Astrocyte (in vitro differentiated cells and primary cell): ENCODE measurements at places on chromosomes 6 and 20. TPM values are rescaled to one million over a fixed set of nuclear protein-coding genes. Genes with fewer than 3 reads are reported as not detected.

- no peak for DNase-seq
These were observed 11.6 kb downstream of the HSPA12B start for GRCh38 chr20:3744037-3744436.

DNA sequence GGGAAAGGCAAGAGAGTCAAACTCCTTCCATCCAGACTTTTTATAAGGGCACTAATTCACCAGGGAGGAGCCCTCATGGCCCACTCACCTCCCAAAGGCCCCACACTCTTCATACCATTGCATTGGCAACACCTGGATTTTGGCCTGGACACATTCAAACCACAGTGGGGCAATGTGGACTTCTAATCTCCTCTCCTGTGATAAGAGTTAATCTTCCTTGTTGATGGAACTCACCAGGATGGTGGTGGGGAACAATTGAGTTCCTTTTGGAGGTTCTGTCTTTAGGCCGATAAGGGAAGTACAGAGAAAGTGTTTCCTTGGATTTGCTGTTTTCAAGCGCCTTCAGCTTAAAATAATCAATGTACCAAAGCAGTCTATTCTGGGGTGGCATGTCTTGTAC lies 268.7 kb downstream of the CD83 start:
- DNase-seq: no peak

Gene OOEP
- not detected in 2 replicates for total RNA-seq

Gene GABRR1
- total RNA-seq: not detected in 2 replicates

Gene HLA-DOB
- total RNA-seq: 0.20 and 0.79 TPM in 2 replicates

Gene ZBTB12
- total RNA-seq: 3.7 and 4.6 TPM in 2 replicates

- DNase-seq: no peak
These were observed 39.0 kb downstream of the DSE start for GRCh38 chr6:116409756-116410155.

Gene FOXQ1
- 0.24 and 0.39 TPM in 2 replicates for total RNA-seq

DNA sequence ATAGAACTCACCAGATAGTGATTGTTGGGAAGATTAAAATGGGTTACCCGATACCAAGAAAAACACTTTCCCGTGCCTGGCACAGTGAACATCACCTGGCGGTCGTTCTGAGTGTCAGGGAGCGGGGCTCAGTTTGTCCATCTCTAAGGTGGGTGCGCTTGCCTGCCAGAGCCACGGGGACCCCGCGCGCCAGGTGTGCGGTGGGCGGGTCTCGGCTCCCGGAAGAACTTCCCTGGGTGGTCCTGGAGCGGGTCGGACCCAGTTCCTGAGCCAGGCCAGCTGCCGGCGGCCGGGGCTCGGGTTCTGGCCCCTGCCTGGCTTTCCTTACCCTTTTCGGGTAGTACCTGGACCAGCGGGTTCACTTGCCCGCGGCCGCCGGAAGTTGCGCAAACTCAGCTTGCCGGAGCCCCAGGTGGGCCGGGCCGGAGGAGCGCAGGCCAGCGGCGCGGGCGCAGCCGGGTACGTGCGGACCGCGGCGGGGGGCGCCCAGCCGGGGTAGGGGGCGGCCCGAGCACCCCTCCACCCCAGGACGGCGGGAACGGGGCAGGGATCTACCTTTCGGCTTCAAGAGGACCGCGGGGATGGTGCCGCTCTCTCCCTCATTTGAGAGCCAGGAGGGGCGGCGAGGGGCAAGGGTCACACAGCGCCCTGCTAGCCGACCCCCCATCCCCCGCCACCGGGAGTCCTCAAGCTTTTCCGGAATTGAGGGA lies 7.5 kb downstream of the FAM110A start:
- DNase-seq: no peak

DNA sequence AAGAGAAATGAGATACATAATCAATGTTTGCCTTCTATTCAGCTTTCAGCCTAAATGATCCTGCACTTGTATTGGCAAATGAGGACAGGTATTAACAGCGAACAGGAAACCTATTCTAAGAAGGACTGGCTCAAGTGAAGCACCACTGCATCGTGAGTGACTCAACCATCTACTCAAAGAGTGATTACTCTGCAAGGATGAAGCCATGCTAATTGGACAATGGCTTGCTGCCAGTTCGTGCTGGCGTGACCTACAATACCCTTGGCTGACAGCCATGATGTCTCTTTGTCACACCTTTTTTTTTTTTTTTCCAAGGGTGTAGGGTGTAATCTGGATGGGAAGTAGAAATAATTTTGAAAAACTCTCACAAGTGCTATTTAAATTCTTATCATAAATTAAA lies 104.9 kb downstream of the GJA10 start:
- DNase-seq: peak; percentile 62

GRCh38 chr6:144920391-144920961 lies 635.3 kb downstream of the UTRN start:
- no peak for DNase-seq

Gene CST8
- not detected in 2 replicates for total RNA-seq

- no peak for DNase-seq
These were observed 264.0 kb downstream of the PRKN start for GRCh38 chr6:162463576-162463975.

DNA sequence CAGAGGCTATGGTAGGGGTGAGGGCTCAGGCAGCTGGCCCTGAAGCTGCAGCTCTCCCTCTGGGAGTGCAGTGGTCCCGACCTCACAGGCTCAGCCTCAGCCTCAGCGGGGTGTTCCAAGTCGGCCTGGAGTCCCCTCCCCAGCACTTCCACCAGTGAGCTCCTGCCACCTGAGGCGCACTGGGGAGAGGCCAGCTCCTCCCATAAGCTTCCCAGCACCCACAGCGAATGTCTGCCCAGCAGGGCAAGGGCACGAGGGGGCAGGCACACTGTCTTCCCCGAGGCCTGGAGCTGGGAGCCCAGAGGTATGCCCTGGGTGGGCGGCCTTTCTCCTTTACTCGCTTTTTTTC lies 53.2 kb upstream of the SLCO4A1 start:
- DNase-seq: no peak

GRCh38 chr6:142794424-142794823 lies 150.6 kb downstream of the HIVEP2 start:
- no peak for DNase-seq

DNA sequence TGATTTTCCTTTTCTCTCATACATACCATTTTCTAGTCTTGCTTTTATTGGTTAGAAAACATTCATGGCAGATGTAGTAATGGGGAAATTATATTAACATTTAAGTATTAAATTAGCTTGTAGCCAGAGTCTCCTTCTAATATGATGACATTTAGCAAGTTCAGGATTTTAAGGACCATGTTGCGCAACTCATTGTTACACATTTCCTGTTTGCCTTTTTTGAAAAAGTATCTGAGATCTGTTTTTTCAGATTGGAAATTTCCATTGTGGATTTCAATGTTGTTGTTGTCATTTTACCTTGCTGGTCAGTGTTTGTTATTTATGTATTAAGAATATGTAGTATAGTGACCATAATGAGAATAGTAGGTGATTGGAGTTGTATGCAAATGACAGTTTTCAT lies 38.7 kb downstream of the CDKAL1 start:
- peak; percentile 36 for DNase-seq

DNA sequence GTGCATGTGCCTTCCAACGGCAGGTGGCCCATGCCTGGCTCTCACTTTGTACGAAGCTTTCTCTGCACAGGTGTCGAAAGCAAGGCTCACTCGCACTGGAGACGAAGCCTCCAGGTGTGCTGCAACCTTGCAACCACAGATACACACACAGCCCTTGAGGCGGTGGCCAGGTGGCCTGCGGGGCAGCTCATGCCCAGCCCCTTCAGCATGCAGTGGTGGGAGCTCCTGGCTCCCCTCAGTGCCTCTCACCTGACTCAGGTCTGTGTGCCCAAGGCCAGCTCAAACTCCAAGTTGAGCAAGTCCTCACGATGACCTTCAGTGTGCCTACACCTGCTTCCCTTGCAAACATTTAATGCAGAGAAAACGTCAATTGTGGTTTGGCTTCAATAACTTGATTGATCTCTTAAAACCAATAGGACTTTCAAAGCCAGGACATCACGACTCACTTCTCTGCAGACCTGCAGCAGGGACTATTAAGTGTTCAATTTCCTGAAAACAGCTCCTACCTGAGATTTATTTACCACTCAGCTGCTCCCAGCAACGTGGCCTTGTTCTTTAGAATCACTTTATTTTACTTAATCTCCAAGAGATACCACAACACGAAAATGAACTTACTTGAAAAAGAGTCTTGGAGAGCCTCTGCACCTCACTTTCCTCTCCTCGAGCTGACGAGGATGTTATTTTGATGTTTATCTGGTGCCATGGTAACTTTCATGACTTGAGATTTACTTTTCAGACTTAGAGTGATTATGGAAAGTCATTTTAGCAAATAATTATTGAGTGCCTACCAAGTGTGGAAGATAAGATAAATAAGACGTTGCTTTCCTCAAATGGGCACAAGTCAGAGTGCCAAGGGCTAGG lies 86.3 kb downstream of the SLC22A23 start:
- DNase-seq: no peak

- no peak for DNase-seq
These were observed 117.3 kb downstream of the B3GAT2 start for GRCh38 chr6:70839286-70840266.

Gene SAMD5
- 0.36 and 0.93 TPM in 2 replicates for total RNA-seq

Gene ADISSP
- total RNA-seq: 35.7 and 43.2 TPM in 2 replicates

DNA sequence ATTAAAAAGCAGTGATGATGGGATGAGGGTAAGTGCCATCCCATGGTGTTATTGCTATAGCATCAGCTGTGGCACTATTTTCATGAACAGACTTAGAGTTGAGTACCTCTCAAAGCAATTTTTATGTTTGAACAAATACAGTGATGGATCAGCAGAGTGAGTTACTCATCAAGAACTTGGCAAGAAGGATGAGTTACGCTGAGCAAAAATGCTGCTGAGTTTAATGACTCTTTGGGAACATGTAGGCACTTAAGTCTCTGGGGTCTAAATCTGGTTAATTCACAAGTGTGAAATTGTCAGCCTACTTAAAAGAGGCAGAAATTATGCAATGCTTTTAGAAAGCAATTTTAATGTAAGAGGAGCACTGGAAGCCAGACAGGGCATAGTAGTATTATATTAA lies 78.5 kb upstream of the AHI1 start:
- DNase-seq: peak; percentile 90

DNA sequence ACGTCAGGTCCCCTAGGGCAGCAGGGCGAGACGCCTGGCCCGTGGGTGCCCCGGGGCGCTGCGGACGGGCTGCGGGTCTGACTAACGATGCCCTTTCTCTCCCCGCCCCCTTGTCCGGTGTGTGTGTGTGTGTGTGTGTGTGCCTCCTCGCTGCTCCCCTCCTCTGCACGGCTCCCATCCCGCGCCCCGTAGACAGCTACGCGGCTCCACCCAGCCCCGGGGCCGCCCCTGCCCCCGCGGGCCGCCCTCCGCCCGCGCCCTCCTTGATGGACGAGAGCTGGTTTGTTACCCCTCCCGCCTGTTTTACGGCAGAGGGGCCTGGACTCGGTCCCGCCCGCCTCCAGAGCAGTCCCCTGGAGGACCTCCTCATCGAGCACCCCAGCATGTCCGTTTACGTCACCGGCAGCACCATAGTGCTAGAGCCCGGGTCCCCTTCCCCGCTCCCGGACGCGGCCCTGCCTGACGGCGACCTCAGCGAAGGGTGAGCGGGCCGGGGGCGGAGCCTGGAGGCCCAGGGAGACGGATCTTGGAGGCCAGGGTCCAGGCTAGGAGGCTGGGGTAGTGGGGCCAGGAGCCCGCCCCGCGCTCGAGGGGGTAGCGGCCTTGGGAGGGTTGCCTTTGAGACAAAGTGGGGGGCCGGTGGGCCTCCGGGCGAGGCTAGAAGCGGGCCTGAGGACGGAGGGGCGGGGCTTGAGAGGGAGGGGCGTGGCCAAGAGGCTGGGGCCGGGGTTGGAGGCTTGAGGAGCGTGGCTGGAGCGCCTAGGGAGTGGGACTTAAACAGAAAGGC lies 5.1 kb downstream of the TP53INP2 start:
- DNase-seq: peak; percentile 68

DNA sequence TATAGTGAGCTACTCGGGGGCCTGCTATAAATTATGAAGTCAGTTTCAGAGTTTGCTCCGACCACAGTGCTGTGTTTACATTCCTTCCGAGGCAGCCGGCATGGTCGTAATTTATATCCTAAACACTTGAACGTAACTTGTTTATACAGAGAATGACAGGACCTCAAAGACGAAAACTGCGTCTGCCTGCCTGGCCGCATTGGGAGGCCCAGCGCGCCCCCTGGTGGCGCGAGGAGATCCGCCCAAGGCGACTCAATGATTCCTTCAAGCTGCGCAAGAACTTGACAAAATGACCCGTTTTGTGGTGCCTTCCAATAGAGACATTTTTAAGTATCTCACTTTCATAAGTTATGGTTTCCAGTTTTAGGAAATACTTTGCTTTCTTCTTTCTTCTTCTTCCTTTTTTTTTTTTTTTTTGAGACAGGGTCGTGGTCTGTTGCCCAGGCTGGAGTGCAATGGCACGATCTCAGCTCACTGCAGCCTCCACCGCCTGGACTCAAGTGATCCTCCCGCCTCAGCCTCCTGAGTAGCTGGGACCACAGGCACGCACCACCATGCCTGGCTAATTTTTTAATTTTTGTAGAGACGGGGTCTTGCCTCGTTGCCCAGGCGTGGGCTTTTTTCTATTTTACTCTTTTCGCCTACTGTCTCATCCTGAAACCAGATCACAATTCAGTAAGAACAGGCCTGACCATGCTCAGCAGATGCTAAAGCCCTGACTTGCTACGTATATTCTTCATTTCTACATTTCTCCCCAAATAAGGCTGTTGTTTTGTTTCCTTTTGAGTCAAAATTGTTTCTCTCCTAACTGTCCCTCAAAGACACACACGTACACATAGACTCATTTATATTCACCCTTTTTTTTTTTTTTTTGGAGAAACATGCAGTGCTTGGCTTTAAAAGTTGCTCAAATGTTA lies 7.8 kb downstream of the FOXF2 start:
- DNase-seq: peak; percentile 19

DNA sequence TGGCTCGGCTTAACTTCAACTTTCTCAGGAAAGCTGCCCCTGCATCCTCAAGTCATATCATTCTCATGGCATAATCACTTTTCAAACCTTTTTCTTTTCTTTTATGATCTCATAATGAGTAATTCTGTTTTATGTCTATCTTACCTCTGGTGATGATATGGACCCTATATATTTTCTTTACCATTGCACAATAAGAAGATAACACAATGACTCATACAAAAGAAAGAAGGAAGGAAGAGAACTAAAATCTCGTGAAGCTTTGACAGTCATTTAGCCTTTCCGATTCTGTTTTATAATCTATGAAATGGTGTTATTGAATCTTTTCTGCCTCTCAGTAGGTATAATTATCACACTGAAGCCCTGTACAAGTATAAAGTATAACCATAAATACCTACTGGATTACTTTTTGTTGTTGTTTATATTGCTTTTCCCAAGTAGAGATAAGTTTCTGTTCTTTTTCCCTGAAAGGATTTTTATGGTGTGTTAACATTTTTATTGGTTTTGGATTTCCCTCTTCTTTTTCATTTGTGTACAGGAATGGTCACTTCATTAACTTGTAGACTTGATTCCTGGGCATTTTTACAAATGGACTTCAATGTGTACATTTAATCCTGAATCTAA lies 300.9 kb downstream of the LAMA2 start:
- peak; percentile 46 for DNase-seq

Gene DYNLT2
- 0.53 and 1.0 TPM in 2 replicates for total RNA-seq

DNA sequence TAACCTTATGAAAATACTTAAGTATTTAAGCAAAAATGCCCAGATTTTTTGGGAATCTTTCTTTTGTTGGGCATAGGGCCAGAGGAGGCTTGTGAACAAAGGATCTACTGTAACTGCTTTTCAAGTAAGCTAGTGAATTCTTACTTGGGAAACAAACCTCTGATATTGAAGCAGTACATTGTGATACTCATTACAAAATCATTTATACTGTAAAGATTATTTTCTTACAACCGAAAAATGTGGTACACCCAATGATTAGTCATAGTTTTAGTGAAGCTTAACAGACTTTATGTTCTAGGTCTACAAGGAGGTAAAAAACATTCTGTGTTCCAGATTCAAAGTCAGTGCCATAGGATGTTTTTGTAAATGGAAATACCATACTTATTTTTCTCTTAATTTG lies 272.9 kb upstream of the KCNQ5 start:
- DNase-seq: peak; percentile 79
